Activated T-helper 9 cell treated with anti-CD3 and anti-CD28 coated beads, Interleukin-2, amount 50 U/mL, for 16 hours (primary cell): ENCODE measurements at places on chromosomes 13 and 19.

DNA sequence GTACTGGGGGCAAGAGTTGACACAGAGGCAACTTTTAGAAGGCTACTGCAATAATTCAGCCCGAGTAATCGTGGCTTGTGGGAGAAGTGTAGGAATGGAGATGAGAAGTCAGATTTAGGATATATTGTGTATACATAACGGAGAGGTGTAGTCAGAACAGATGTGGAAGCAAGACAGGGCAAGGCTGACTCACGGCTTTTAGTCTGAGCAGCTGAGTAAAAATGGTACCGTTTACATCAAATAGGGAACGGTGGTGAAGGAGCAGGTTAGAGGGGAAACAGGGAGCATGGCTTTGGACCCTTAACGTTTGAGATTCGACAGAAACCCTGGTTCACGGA is 796 bp upstream of the LSM14A start:
- peak; percentile 20 for DNase-seq

GRCh38 chr19:37303591-37304171 is 67.2 kb upstream of the ZNF527 start:
- DNase-seq, result no peak

- no peak for DNase-seq
Observed at GRCh38 chr19:10713317-10713716, 4.6 kb upstream of the DNM2 start.

GRCh38 chr19:14497228-14497921 is 1.4 kb upstream of the GIPC1 start:
- no peak for DNase-seq

- no peak for DNase-seq
Observed at GRCh38 chr19:44807162-44807561, 1.7 kb upstream of the BCAM start.
